ENCODE measurements at places on chromosomes 16 and 17.

DNA sequence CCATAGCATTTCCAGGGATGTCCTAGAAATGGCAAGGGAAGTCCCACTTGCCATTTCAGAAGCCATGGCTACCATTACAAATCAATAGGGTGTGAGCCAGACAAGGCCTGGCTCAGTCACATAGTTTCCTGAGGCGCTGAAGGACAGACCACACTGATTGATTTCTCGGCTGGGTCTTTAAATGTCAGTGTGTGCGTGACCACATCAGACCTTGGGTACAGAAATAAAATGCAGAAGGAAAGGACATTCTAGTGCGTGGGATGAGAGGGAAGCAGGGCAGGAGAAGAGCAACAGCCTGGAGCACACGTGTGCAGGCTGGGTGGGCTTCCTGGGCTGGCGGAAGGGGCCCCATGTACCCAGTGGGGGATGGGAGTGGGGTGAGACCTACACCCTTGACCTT is 58.7 kb upstream of the LYRM9 start:
- DNase-seq, result no peak

GRCh38 chr17:21548236-21548635 is 144.1 kb upstream of the KCNJ18 start:
- no peak for DNase-seq

DNA sequence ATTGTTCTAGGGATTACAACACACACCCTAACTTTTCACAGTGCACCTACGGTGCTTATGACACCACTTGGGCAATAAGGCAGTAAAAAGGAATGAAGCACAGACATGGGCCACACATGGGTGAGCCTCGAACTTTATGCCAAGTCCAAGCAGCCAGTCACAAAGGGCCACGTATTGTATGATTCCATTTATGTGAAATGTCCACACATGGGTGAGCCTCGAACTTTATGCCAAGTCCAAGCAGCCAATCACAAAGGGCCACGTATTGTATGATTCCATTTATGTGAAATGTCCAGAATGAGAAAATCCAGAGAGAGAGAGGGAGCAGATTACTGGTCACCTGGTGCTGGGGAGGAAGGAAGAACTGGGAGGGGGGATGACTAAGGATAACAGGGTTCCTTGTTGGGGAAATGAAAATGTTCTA is 22.2 kb downstream of the RMI2 start:
- DNase-seq, result no peak

DNA sequence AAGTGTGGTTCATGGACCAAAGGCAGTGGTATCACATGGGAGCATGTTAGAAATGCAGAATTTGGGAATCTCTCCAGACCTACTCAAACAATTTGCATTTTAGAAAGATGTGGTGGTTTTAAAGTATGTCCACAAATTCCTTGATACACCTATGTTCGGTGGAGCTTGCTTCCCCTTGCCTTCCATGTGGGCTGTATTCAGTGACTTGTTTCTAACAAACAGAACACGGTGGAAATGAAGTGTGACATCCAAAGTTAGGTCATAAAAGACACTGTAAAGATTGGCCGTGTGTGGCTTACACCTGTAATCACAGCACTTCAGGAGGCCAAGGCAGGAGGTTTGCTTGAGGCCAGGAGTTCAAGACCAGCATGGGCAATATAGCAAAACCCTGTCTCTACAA is 16.7 kb downstream of the COQ7 start:
- no peak for DNase-seq

DNA sequence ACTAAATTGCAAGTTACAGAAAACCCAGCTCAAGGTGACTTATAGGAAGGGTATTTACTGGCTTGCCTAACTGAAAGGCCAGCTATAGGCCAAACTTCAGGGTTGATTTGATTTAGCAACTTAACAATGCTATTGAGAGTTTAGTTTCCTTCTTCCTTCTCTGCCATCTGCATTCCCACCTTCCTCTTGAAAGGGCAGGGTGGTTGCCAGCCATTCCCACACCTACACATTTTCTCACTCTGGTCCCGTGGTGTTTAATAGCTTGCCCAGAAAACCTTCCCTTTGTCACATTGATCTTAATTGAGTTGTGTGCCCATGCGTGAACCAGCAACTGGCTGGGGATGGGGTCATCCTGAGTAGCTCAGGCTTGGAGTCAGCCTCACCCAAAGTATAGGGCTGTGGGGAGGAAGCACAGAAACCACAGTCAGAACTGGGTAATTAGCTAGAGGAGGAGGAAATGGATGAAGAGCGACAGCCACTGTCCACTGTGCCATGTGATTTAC is 194.7 kb downstream of the SPECC1 start:
- DNase-seq, result no peak

- no peak for DNase-seq
Observed at GRCh38 chr16:49081086-49081485, 200.6 kb downstream of the CBLN1 start.

GRCh38 chr17:77153999-77154586 is 13.3 kb downstream of the SEC14L1 start:
- DNase-seq, result no peak

GRCh38 chr17:81532490-81533287 is 4.5 kb downstream of the FSCN2 start:
- DNase-seq, result no peak

Measured in muscle of back (tissue), 13 donors.